Stimulated activated CD8-positive, alpha-beta memory T cell treated with anti-CD3 and anti-CD28 coated beads, Interleukin-2, amount 100 ng/mL, for 48 hours (primary cell): ENCODE measurements at places on chromosomes 13 and 19.

DNA sequence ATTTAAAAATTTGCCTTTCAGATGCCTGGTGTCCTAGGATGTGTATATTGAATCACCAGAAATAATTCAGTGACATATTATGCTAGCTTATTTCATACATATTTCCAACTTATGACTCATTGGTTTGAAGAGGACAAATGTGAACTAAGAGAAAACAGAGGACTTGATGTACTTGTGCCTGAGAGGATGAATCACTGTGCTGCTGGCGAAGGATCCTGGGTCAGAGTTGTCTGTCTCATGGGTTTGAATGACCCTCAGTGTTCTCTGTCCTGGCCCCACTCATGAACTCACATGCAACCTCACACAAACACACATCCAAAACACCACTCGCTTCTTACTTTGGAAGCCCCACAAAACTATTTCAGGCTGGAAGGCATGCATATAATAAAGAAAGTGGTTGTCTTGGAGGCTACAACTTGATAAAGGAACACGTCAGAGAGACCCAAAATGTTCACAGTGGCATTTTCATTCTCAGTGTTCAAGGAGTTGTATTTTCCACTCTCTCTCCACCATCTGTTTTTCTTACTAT is 129.0 kb upstream of the SPRY2 start:
- DNase-seq = no peak

DNA sequence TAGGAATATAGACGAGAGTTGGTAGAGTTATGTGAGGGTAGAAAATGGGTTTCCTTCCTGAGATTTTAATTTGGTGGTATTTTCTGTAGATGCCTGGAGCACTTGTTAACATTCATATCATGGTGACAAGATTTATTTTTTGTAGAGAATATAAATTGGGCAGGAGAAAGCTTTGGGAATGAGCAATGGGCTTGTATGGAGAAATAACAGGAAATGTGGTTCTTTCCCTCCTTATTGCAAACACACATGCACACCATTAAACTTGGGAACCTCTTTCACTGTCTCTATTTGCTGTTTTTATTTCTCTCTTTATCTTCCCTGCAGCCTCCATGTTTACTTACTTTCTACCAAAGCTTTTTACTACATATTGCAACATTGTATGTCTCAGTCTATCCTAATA is 1653.6 kb downstream of the OLFM4 start:
- DNase-seq = no peak

DNA sequence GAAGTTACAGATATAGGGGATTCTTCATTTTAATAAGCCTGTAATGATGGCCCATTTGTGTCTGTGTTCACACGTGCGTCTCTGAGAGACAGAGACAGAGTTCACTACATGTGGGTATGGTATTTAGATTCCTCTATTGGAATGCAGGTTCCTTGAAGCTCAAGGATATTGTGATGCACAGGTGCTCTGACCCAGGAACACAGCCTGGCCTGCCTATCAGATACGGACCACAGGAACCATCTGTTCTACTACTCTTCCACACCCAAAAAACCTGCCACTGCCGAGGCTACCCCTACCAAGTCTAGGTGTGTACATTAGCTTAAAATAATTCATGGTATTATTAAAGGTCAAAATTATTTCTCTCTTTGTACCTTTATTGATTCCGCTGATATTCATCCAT is 289.2 kb downstream of the ATP8A2 start:
- no peak for DNase-seq

GRCh38 chr19:6740589-6741343 is 1.3 kb downstream of the TRIP10 start:
- no peak for DNase-seq

GRCh38 chr13:84553227-84553626 is 671.0 kb upstream of the SLITRK1 start:
- DNase-seq = no peak

GRCh38 chr19:50358483-50359327 is 6.7 kb downstream of the NAPSA start:
- DNase-seq = peak; percentile 67
